ENCODE measurements at places on chromosomes 16 and 17.
A peak's percentile ranks its signal among the peaks of the same experiment; 100 is the strongest.

- DNase-seq: no peak
Measured at GRCh38 chr17:78969865-78970264, 9.9 kb downstream of the LGALS3BP start.

DNA sequence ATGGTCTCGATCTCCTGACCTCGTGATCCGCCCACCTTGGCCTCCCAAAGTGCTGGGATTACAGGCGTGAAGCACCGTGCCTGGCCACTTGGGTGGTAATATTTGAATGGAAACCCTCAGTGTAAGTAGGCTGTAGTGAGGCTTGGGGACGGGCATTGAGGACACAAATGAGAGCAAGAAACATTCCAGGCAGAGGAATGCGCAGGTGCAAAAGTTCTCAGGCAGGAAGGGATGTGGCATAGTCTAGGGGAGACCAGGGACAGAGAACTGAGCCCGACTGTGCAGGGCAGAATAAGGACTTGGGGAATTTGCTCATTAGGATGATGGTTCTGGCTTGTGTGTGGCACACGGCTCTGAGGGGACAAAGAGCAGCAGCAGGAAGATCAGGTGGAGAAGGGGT is 54.8 kb downstream of the GRB2 start:
- no peak for DNase-seq

GRCh38 chr17:76266244-76266938 is 1.2 kb downstream of the UBALD2 start:
- DNase-seq: no peak

DNA sequence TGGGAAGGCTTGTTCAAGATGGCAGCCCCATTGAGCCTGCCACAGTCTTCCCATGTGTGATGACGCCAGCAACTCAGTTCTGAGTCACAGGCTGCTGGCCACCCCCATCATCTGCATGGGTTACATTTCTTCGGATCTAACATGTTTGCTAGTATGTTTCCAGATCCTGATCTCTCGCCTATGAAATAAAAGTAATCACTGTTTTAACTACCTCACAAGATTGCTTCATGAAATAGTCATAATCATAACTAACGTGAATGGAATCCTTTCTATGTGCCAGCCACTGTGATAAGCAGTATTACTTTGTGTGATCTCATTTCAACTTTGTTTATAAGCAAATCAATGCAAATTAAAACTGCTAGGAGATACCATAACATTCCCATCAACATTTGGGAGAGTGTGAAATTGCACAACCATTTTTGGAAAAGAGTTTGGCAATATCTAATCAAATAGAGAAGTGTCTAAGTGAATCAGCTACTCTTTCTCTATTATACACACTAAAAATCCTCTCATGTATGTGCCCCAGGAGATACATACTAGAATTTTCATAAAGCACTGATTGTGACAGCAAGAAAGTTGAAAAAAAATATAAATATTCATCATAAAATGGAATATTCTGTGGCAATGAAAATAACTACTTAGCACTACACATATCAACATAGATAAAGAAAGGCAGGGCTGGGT is 300.2 kb upstream of the IRX5 start:
- no peak for DNase-seq

DNA sequence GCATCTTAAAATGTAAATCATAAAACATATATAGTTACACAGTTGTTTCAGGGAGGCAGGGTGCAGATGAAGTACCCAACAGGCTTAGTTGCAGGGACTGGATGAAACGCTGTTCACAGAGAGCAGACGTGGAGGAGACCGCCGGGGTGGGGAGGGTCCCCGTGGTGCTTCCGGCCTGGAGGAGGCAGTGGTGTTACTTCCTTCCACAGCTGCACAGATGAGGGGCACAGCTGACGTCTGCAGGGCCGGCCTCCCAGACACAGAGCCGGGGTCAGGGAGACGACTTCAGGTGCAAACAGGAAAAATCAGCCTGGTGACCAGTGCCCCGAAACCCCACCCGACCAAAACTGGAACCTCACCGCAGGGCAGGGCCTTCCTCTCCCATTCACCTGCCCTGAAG is 17.1 kb downstream of the SPIRE2 start:
- no peak for DNase-seq

DNA sequence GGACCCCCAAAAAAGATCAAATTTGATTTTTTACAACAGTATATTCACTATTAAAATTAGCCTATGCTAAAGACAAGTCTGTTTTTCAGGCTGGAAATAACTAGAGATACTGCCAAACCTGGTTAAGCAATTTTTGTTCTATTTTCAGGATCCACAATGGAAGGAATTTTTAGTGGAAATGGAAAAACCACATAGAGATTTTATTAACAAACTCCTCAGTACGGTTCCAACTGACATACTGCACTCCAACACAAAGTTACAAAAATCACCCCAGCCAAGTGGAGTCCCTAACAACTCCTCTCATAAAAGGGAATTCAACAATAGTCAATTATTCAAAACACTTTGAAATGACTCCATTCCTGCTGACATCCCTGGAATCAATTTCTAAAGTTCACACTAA is 101.6 kb upstream of the TOB1 start:
- no peak for DNase-seq

DNA sequence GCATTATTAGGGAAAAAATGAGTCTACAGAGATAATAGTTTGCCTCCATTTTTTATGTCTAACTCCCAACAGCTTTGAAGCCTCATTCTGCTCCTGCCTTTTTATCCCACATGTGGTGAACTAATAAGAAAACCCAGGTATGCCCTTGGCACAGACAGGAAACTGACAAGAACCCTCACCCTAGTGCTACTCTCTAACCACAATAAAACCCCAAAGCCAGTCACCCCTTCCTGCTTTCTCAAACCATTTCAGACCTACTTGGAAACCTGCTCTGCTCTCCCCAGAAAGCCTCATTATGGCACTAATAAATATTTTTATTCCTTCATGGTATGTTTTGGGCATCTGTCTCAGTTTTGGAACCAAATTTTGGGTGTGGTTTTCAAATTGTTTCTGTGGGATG is 3.9 kb upstream of the MARVELD3 start:
- DNase-seq: peak; percentile 43

DNA sequence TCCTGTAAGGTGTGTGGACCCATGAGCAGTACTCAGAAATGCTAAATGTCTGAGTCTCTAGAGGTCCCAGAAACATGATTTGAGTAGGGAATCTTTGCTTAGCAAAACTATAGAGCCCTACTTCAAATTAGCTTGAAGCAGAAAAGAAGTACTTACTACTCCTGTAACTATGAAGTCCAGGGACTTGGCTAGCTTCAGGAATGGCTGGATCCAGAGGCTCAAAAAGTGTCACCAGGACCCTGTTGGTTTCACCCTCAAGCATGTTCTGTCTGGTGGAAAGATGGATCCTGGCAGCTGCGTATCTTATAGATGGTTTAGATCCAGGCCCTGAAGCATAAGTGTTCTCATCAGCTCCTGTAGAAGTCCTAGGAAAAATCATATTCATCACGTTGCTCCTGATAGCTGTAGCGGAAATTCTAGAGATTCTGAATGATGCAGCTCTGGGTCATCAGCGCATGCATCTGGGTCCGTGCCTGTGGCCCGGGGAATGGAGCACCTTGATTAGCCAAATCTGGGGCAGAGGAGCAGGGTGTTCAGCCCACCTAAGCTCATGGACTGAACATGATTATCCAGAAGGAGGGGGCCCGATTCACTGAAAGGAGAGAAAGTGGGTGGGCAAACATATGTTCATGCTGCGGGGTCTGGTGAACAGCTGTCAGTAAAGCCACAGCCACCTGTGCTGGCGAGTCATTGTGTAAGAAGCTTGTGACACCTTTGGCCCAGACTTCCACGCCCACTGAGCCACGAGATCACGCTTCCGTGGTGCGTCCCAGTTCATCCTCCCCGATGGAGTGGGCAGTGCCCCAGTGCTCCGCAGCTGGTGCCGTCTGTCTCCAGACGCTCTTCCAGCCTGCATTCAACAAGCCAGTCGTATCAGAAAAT is 260.6 kb downstream of the CPPED1 start:
- DNase-seq: no peak

DNA sequence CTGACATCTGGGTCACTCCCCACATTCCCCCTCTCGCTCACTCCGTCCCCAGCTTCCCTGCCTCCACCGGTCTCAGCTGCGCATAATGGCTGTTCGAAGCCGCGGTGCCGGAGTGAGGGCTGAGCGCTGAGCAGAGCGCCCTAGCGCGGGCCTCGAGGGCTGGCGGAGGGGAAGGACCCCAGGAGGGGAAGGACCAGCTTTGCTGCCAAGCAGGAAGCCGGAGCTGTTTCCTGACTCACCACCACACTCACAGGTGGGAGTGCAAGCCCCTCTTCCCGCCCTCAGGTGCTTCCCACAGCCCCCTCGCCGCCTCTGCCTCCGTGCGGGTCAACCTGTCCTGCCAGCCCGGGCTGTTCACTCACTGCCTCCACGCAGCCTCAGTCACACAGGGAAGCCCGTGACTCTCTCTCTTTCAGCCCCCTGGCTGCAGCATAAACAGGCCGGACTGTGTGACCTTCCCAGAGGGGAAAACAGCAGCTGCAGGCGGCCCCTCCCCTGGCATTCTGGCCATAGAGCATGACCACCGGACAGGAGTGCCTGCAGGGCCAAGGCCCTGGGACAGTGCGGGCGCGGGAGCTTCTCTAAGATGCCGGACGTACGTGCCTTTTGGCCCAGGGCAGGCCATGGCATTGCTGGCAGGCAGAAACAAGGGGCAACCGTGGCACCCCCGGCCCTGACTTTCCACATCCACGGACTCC is 23.7 kb downstream of the SLC43A2 start:
- no peak for DNase-seq

DNA sequence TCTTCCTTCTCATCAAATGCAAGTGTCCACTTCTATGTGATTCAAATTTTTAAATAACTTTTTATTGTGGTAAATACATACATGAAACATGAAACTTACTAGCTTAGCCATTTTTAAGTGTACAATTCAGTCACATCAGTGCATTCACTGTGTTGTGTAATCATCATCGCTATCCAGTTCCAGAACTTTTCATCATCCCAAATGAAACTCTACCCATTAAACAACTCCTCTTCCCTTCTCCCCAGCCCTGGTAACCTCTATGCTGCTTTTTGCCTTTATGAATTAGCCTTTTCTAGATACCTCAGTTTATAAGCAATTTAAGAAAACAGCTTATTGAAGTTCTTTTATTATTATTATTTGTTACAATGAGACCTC is 41.1 kb upstream of the IL34 start:
- DNase-seq: no peak

DNA sequence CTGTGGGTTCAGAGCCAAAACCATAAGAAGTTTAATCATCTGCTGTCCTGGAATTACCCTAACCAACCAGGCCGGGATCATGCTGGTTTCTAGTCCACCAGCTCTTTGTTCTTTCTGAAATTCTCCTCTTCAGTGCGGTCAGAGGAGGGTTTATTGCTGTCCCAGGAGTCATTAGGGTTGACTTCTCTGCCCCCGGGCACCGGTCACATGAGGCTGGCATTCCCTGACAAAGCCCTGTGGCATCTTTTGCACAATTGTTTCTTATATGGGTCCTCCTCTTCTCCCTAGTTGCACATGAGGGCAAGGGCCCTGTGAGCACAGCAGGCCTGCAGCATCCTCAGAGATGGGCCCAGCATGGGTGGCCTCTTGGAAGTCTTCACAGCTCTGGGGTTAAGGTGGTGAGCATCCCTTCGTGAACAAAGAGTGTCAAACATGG is 243.9 kb downstream of the IRF8 start:
- DNase-seq: no peak

DNA sequence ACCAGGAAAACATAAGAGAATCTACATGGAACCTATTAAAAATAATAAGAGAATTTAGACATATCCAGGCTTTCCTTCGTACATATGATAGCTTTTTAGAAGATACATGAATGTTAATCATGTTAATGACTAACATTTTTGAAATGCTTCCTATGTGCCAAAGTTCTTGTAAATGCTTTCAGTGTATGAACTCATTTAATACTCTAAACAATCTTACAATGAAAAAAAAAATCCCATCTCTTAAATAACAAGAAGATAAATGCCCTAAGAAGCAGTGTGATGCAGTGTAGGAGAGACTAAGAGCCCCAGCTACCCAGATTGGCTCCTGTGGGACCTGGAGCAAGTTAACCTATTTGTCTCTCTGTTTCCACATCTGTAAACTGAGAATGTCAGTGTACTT is 220.4 kb upstream of the MYOCD start:
- DNase-seq: no peak

- DNase-seq: no peak
Measured at GRCh38 chr16:29310852-29311314, 95.6 kb downstream of the NPIPB11 start.

GRCh38 chr16:89711601-89712273 is 9.0 kb downstream of the VPS9D1 start:
- DNase-seq: peak; percentile 86

DNA sequence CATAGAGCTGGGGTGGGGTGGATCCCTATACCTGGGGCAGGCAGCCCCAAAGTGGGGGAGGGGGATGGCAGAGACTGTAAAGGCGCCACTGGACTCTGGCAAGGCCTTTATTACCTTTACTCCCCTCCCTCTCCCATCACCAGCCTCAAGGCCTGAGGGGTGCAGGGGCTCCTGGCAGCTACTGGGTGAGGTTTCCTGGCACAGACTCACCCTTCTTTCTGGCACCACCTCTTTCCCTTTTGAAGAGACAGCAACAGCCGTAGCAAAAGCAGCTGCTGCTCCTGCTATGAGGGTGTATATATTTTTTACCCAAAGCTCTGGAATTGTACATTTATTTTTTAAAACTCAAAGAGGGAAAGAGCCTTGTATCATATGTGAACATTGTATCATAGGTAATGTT is 17.6 kb downstream of the RAPGEFL1 start:
- no peak for DNase-seq

DNA sequence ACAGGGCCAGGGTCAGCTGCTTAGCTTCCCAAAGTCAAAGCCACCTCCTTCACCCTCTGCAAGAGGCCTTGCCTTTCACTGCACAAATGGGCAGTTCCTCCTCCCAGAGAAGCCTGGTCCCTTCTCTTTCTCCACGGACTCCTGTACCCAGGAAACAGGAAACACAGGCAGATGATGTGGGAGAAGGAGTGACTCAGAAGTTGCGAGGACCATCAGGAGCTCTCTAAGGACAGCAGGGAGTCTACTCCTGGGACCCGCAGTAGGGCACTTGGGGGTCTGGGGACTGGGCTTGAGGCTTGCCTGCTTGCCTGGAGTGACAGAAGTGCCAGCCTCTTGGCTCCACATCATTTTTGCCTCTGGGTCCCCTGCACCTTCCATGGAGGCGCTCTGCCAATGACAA is 47.4 kb upstream of the KSR1 start:
- no peak for DNase-seq

DNA sequence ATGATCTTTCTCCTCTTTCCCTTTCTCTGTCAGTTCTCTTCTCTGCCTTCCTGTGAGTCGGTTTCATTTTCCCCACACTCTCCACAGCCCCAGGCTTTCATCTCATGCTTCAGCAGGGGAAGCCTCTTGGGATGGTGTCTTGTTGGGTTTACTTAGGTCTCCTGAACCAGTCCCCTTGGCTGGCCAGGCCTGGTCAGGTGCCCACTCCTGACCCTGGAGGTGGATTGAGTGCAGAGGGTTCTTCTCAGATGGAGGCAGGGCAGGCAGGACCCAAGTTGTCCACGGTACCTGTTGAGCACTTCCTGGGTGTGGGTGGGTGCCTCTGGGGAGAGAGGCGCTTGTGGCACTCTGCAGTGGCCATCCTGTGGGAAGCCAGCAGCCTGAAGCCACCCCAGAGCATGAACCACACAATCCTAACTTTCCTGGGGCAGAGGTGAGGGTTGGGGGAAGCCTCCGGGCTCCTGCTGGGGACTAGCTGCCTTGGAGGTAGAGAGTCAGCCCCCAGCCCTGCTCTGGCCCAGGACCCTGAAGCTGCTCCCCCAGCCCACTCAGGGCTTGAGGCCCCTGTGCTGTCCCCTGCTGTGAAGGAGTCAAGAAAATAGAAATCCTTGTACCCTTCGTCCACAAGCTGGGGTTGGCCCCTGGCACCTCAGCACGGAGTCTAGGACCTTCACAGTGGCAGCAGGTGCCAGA is 2.0 kb upstream of the RAP1GAP2 start:
- no peak for DNase-seq

- no peak for DNase-seq
Measured at GRCh38 chr17:66365903-66366302, 63.5 kb downstream of the PRKCA start.

Measured in activated CD4-positive, alpha-beta T cell treated with anti-CD3 and anti-CD28 coated beads, Interleukin-2, Interleukin-4, amounts not matched to agents 100 ng/mL and 50 ng/mL, durations not matched to agents 16 hours and 8 hours (primary cell).